Osteoblast (primary cell): ENCODE measurements at places on chromosomes 1 and 21. TPM values are rescaled to one million over a fixed set of nuclear protein-coding genes. Genes with fewer than 3 reads are reported as not detected.

LAMC2 gene
- total RNA-seq: 3.3 and 3.5 TPM in 2 replicates

- peaks cover 18% of the 10 kb centered on the region for H3K36me3 ChIP-seq
- no peaks in the 10 kb centered on the region for H3K27me3 ChIP-seq
- H3K4me3 ChIP-seq: no peak overlapping the region
- no peak for DNase-seq
- H3K4me1 ChIP-seq: peaks cover 20% of the 10 kb centered on the region
- peak overlapping the region; percentile 75 for H3K27ac ChIP-seq
These were observed 44.2 kb downstream of the WLS start for GRCh38 chr1:68188060-68188538.

DNA sequence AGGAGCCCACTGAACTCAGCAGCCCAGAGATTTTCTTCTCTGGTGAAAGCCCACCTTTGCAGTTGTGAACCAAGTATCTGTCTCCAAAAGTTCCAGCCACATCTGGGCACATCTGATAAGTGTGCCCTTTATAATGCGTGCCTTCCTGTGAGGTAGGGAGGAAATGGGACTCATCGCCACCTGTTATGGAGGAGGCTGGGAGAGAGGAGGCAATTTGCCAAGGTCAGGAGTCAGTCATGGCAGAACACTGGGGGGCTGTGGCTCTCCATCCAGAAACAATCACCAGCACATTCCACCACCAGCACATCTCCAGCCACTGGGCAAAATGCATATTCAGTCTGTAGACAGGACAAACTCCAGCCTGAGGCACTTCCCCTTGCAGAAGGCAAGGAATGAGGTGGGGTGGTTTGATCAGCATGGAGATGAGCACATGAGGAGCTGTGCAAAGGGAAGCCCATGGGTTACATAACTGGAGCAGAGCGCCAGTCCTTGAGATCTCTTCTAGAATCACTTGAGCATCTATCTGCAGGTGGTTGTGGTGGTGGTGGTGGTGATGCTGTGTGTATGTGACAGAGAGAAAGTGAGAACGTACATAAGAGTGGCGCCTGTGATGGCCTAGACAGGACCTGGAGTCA, 15.0 kb upstream of the LEMD1 start:
- H3K4me3 ChIP-seq: no peak overlapping the region
- DNase-seq: no peak
- no peaks in the 10 kb centered on the region for H3K36me3 ChIP-seq
- H3K4me1 ChIP-seq: no peaks in the 10 kb centered on the region
- no peak overlapping the region for H3K27ac ChIP-seq

GRCh38 chr1:7265771-7266371, 480.6 kb downstream of the CAMTA1 start:
- no peaks in the 10 kb centered on the region for H3K27me3 ChIP-seq
- H3K27ac ChIP-seq: peak overlapping the region; percentile 11
- H3K36me3 ChIP-seq: no peaks in the 10 kb centered on the region

DNA sequence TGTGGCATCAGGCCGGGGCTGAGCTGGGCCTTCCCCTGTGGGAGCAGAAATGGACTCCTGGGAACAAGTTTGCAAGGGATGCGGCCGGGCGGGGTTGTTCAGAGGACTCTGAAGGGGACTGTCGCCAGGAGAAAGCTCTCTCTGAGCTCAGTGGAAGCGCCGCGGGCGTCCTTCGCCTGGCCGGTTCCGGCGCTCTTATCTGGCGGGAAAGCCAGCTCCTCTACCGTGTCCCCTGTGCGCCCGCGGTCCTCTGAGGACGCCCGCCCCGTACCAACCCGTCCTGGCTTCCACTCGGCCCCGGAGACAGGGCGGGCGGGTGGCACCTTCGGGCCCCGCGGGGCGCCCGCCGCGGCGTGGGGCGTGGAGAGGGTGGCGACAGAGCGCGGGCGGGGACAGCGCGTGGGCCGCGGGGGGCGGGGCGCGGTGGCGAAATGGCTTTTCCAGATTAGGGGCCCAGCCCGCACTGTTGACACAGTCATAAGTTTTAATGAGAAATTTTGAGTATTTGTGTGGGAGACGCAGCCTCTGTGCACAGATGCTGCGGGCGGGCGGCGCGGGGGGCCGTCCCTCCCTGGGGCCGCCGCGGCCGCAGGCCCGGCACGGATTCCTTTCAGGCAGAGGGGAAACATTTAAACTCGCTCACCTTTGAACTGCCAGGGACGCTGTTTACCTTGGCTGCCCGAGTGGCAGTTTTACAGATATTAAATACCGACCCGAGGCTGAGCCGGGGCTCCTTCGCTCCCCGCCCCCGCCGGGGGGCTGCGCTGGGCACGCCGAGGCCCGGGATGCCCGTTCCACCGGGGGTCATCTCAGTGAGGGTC, 70.2 kb downstream of the FOXD2 start:
- H3K4me3 ChIP-seq: peak overlapping the region; percentile 51
- no peak for DNase-seq
- peaks cover 3% of the 10 kb centered on the region for H3K4me1 ChIP-seq
- H3K27me3 ChIP-seq: peaks cover 43% of the 10 kb centered on the region

DNA sequence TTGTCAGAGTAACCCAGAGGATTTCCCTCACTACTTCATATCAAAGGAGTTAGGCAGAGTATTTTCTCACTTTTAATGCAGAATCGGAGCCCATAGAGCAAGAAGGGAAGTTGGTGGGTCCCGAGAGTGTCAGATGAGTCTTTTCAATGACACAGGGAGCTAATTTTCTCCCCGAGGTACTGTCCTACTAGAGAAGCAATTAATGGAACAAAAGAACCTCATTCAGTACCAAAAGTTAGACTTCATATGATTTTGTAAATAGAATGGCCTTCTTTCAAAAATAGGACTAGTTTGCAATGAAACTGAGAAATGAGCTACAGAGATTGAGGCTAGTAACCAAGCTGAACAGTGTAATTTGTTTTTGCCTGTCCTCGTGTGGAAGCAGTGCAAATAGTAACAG, 3.9 kb downstream of the NCAM2 start:
- H3K27ac ChIP-seq: no peak overlapping the region
- H3K36me3 ChIP-seq: no peaks in the 10 kb centered on the region
- peaks cover 3% of the 10 kb centered on the region for H3K4me1 ChIP-seq
- peaks cover 5% of the 10 kb centered on the region for H3K27me3 ChIP-seq

DNA sequence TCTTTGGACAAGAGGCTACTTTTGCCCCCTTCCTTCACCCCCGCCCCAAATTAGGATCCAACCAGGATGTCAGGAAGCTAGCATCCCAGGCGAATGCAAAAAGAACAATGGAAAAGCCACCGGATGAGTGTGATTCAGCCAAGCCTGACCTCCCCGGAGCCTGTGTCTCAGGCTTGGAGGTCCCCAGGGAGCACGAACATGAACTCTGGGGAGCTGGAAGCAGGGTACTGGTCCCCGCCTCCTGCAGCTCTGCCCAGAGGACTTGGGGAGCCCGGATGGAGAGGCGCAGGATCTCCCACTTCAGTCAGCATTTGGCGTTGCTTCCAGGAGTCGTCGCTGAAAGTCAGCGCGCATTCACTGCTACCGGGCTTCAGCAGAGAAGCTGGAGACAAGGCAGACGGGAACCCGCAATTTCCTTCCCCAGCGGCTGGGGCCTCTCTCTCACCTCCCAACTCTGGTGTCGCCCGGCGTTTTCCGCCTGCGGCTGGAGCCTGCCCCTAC, 1.8 kb upstream of the TBX15 start:
- peaks cover 24% of the 10 kb centered on the region for H3K4me1 ChIP-seq
- no peaks in the 10 kb centered on the region for H3K27me3 ChIP-seq
- peak; percentile 92 for DNase-seq
- H3K4me3 ChIP-seq: peak overlapping the region; percentile 81
- peak overlapping the region; percentile 85 for H3K27ac ChIP-seq

U2AF1 gene
- 18.3 and 26.4 TPM in 2 replicates for total RNA-seq

- H3K36me3 ChIP-seq: no peaks in the 10 kb centered on the region
- peak; percentile 87 for DNase-seq
- H3K27ac ChIP-seq: no peak overlapping the region
- H3K4me1 ChIP-seq: no peaks in the 10 kb centered on the region
These were observed 1.6 kb downstream of the IGSF21 start for GRCh38 chr1:18109058-18109755.

- no peak overlapping the region for H3K4me3 ChIP-seq
These were observed 49.5 kb upstream of the MRPS6 start for GRCh38 chr21:34023691-34024373.

DNA sequence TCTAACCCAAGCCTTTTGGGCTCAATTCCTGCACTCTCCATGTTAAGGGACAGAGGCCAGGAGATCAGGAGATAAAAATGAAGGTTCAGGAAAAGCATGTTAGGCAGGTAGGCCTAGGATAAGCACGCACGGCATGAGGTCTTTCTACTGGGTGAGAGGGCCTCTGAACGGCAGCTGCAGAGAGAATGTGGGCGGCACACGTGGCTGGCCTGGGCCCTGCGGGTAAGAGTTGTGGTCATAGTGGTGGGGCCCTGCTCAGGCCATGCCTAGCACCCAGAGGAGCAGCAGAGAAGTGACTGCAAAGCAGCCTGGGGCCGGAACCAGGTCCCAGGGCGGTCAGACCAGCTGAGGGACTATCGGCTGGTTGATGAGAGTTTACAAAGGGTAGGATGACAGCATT, 7.5 kb upstream of the FOXO6 start:
- H3K4me1 ChIP-seq: peaks cover 13% of the 10 kb centered on the region
- H3K36me3 ChIP-seq: no peaks in the 10 kb centered on the region

DNA sequence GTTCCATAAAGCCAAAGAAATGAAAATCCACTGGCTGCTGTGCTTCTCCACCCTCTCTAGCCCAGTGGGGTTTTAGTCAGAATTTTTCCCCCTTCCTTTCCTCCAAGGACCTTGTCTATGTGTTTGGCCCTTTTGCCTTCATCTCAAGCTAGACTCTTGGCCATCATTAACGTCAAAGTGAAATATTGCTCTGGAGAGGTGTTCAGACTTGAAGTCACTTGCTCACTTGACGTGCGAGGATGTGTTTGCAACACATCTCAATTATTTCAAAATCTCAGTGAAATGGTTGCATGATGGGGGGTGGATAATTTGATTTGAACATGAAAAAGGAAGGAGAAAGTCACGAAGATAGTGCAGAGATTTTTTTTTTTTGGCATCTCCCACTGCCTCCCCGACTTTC, 13.6 kb downstream of the EVA1C start:
- peaks cover 55% of the 10 kb centered on the region for H3K4me1 ChIP-seq
- no peak overlapping the region for H3K4me3 ChIP-seq

KCNE2 gene
- not detected in 2 replicates for total RNA-seq

DNA sequence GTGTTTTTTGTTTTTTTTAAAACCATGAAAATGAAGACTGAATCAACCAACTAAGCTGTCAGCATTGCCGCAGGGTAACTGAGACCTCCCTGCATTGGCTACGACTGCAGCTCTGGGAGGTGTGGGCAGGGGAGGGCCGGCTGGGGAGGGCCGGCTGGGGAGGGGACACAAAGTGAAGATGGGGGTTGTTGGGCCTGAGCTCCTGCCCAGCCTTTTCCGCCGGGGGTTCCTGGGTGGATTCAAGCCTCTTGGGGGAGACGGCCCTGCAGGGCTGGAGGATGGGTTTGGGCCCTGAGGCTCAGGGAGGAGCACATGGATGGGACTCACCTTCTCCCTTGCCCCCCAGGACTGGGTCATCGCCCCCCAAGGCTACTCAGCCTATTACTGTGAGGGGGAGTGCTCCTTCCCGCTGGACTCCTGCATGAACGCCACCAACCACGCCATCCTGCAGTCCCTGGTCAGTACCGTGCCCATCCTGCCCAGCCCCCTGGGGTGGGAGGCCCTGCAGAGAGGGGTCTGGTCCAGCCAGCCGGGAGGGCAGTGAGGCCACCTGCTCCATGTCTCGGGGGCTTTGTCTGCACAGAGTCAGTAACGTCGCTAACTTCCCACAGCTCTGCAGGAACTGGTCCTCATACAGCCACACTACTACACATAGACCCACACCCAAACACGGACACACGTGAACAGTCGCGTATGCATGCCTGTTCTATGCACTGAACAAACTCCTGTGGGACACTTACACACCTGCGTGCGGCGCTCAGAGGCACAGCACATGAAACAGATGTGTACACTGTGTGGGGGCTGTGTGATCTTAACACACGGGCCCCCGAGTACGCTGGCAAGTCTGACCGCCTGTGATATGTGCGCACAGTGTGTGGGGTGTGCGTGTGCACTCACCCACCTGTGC, 31.5 kb downstream of the BMP8A start:
- peak; percentile 34 for DNase-seq
- peaks cover 11% of the 10 kb centered on the region for H3K36me3 ChIP-seq
- H3K27ac ChIP-seq: no peak overlapping the region
- no peaks in the 10 kb centered on the region for H3K27me3 ChIP-seq

DNA sequence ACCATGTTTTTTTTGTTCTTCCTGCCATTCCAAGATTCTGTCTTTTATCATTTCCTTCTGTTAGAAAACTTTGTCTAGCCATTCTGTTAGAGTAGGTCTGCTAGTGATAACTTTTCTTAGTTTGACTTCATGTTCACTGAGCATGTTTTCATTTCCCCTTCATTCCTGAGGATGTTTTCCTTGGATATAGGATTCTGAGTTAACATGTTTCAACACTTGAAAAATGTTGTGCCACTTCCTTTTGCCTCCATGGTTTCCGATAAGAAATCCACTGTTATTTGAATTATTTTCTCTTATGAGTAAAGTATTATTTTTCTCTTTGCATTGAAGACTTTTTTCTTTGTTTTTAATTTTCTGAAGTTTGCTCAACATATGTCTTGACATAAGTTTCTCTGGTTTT, 66.7 kb downstream of the ATP1A1 start:
- no peak overlapping the region for H3K4me3 ChIP-seq
- H3K27me3 ChIP-seq: peaks cover 28% of the 10 kb centered on the region
- H3K36me3 ChIP-seq: no peaks in the 10 kb centered on the region
- peaks cover 7% of the 10 kb centered on the region for H3K4me1 ChIP-seq
- no peak for DNase-seq

- peak; percentile 31 for DNase-seq
- H3K27me3 ChIP-seq: no peaks in the 10 kb centered on the region
- H3K27ac ChIP-seq: peak overlapping the region; percentile 94
- no peak overlapping the region for H3K4me3 ChIP-seq
- no peaks in the 10 kb centered on the region for H3K36me3 ChIP-seq
These were observed 453.6 kb downstream of the LTN1 start for GRCh38 chr21:28538987-28539622.

DNA sequence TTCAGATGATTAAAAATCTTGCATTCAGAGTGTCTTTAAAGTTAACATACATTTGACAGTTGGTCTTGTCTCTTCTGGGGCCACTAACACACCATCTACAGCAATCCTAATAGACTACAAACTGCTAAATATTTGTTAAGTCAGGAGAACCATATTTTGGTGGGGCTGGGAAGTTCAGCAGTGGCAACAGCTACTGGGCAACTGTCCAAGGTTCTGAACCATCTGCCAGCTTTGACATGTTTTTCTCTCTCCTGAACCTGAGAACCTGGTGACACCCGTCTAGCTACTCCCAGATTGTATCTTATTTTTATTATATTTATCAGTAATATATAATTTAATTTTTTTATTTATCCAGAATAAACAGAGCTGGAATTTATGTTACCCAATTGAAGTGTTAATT, 199.0 kb upstream of the DPYD start:
- H3K27ac ChIP-seq: no peak overlapping the region
- H3K27me3 ChIP-seq: no peaks in the 10 kb centered on the region
- H3K36me3 ChIP-seq: no peaks in the 10 kb centered on the region

PTPRC gene
- total RNA-seq: under 0.01 and 1.1 TPM in 2 replicates

- H3K4me3 ChIP-seq: no peak overlapping the region
- H3K36me3 ChIP-seq: peaks cover 23% of the 10 kb centered on the region
- no peaks in the 10 kb centered on the region for H3K4me1 ChIP-seq
- H3K27ac ChIP-seq: no peak overlapping the region
- no peak for DNase-seq
These were observed 10.7 kb downstream of the LRIF1 start for GRCh38 chr1:110953031-110953430.
